ENCODE measurements at places on chromosomes 13 and 19.
A peak's percentile ranks its signal among the peaks of the same experiment; 100 is the strongest.

GRCh38 chr13:58655086-58655485 lies 1023.5 kb downstream of the PCDH17 start:
- DNase-seq = no peak

- DNase-seq = no peak
Measured at GRCh38 chr13:106210324-106210723, 325.1 kb downstream of the EFNB2 start.

- DNase-seq = no peak
Measured at GRCh38 chr19:12922959-12923358, 3.9 kb upstream of the SYCE2 start.

- DNase-seq = no peak
Measured at GRCh38 chr19:55246462-55247451, 12.1 kb downstream of the PPP6R1 start.

DNA sequence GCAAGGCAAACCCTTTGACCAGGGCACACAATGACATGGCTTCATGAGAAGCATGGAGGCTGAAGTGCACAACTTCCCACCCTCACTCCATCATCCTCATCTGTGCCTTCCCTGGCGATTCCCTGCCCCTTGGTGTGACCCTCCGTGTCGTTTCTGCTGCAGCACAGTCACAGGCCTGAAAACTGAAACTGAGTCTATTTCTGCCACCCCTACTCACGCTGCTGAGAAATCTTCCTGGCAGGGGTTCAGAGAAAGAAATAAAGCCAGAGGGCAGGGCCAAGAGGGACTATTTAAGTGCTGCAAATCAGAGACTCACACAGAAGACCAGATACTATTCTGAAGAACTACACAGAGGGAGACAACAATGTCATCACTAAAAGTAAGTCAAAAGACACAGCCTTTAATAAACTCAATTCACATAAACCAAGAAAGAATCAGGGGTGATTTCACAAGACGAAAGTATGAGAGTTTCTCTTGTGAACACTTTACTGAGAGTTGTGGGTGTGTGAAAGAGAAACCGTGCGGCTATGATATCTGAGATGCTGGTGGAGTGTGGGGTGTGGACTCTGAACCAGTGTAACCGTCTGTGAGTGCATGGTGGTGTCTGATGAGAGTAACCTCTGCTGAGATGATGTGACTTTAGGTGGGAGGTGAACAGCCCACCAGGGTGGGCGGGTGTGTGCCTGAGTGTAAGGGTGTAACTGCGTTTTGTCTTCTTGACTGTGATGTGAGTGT lies 23.5 kb downstream of the LGALS16 start:
- no peak for DNase-seq

GRCh38 chr13:33249066-33249465 lies 36.5 kb downstream of the STARD13 start:
- DNase-seq = no peak

DNA sequence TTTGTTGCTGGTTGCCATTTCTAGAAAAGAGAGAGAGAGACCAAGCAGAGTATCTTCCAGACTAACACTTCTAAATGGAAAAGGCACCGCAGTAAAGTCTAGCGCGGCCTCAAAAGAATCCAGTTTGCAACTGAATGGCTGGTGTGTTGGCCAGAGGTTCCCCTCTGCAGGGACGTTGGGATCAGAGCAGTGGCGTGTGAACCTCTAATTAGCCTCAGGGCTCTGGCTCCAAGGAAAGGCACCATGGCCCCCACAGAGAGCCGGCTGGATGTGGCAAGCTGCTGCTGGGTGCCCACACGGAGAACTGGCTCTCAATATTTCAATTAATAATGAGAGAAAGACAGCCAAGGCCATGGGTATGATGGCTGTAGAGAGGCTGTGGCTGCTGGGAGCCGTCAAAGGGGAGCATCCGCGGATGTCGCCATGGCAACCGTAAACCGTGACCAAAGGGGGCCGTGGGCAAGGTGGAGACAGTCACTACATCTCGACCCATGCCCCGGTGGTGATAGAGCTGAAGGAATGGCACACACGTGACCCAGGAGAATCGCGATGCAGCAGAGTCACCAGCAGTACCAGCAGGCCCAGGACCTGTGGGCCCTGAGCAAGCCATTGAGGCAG lies 9.5 kb downstream of the VSTM2B start:
- DNase-seq = no peak

GRCh38 chr13:46617885-46618284 lies 64.9 kb downstream of the LRCH1 start:
- no peak for DNase-seq

DNA sequence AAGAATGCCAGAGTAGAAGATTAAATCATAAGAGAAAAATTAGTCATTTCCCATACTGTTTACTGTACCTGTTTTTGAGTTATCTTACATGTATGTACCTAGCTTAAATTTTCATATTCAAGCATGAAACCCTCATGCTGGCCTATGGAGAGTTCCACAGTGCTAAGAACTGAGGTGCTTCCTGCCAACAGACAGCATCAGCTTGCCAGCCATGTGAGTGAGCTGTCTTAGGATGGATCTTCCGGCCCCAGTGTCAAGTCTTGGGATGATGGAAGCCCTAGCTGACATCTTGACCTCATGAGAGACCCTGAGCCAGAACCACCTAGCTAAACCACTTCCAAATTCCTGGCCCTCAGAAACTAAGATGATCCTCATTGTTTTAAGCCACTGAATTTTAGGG lies 90.1 kb downstream of the SERP2 start:
- no peak for DNase-seq

DNA sequence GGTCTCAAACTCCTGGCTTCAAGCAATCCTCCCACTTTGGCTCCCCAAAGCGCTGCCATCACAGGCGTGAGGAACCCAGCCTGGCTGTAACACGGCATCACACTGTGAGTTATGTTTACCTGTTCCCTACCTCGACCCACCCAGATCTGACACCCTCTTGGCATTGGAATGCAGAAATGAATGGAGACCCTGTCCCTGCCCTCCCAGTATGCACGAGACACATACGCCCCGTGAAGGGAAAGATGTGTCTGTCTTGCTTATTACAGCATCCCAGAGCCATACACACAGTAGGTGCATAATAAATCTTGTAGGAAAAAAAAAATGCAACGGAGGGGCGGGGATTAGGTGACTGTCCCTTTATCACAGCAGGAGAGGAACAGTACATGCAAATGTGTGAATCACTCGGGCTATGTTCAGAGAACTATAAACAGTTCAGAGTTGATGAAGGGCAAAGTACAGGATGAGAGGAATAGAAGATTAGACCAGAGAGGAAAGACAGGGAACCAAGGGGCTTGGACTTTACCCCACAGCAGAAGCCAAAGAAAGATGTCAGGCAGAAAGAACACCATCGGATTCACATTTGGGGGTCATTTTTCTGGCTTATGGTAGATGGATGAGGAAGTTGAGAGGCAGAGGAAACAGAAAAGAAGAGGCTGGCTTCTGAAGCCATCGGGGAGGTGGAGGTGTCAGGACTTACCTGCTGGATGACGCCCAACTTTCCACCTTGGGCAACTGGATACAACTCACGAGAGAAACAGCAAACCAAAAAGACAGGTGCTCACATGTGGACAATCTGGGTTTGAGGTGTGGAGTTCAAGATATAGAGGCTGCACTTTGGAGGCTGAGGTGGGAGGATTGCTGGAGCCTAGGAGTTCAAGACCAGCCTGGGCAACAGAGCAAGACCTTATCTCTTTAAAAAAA lies 94.3 kb downstream of the INSR start:
- no peak for DNase-seq

GRCh38 chr13:79405501-79405830 lies 589 bp downstream of the RBM26 start:
- DNase-seq = no peak

- no peak for DNase-seq
Measured at GRCh38 chr13:25882466-25883357, 169.1 kb downstream of the SHISA2 start.

DNA sequence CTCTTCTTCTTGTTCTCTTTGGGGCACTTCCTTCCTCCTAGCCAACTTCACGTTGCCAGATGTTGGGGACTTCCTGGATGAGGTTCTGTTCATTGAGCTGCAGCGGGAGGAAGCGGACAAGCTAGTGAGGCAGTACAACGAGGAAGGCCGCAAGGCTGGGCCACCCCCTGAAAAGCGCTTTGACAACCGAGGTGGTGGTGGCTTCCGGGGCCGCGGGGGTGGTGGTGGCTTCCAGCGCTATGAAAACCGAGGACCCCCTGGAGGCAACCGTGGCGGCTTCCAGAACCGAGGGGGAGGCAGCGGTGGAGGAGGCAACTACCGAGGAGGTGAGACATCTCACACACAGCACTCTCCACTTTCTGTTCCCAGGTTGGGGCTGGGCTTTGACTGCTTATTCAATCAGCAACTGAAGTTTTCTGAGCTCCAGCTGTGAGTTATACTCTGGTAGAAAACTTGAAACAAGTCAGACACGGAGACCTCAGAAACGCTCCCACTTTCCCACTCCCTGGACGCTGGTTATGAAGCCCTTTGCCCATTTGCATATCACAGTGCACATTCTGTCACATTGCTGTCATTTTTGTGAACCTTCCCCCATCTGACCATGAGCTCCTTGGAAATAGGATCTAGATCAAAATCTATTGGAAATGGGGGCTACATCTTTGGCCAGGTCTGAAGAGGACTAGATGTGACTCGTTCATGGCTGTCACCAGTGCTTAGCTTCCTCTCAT lies 7.2 kb upstream of the CCDC97 start:
- DNase-seq = no peak

GRCh38 chr13:82962397-82962796 lies 919.9 kb downstream of the SLITRK1 start:
- DNase-seq = no peak

DNA sequence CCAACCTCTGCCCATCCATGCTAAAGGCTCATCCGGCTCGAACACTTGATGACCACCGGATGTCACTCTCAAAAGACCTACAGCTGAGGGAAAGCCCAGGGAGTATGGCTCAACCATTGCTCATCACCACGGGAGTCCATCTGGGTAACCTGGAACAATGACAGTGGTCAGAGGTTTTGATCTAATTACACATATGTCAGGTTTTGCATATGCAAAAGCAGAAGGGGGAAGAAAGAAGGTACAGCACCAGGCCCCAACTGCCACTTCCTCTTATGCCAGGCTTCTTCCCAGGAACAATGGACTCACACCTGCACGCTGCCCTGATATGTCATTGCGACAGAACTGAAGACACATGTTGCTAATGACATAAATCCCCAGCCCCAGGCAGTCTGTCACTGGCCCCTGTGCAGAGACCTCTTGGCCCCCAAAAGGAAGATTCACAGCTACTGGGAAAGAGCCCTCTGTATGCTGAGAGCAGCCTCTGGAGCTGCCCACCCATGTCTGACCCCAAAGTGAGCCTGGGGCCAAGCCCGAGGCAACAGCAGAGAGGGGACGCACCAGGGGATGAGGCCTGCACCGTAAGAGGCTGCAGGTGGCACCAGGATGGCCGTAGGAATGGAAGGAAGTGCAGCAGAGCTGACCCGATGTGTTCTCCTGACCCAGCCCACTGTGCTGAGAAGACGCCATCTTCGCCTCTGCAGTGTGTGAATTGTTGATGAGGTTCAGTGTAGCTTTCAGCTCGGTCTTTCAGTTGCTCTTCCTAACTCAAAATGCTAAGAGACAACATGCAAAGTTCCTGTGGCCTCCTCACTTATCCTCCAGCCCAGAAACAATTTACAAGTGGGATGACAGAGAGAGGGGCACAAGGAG lies 26.3 kb downstream of the EPS15L1 start:
- DNase-seq = no peak

- no peak for DNase-seq
Measured at GRCh38 chr13:94233837-94234236, 245.6 kb downstream of the DCT start.

- DNase-seq = no peak
Measured at GRCh38 chr19:49946415-49946814, 14.6 kb downstream of the SIGLEC11 start.

- peak; percentile 76 for DNase-seq
Measured at GRCh38 chr13:60482012-60482411, 85.0 kb downstream of the TDRD3 start.

GRCh38 chr13:90336507-90336906 lies 1011.0 kb upstream of the MIR17HG start:
- DNase-seq = no peak

DNA sequence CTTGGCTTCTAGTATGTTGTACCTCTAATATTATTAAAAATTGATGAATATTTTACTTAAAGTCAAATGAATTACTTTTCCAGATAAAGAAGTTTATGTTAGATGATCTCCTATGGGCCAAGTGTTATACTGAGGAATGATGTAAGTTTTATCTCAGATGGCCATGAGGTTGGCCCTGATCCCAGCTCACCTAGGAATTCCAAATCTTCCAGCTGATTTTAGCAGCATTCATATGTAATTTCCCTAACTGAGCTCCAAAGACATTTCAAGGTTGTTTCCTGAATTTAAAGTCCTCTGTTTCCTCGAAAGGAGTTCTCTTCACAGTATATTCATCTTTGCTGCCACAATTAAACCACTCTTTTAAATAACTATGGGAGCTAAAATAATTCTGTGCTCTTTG lies 1670.4 kb upstream of the SPRY2 start:
- no peak for DNase-seq
